RPMI7951 (cell line): ENCODE measurements at places on chromosomes 12 and 14. TPM values are rescaled to one million over a fixed set of nuclear protein-coding genes. Genes with fewer than 3 reads are reported as not detected.

CLEC2B gene
- 53.2 and 59.1 TPM in 2 replicates for total RNA-seq

KCNC2 gene
- not detected in 2 replicates for total RNA-seq

MIPOL1 gene
- total RNA-seq, result 3.2 and 5.4 TPM in 2 replicates

TMEM229B gene
- 3.7 TPM in 2 replicates for total RNA-seq

PRORP gene
- 21.5 and 32.7 TPM in 2 replicates for total RNA-seq

PPP1R36 gene
- 0.48 and 0.78 TPM in 2 replicates for total RNA-seq

RNASE12 gene
- total RNA-seq, result not detected in 2 replicates

RXYLT1 gene
- total RNA-seq, result 16.1 and 17.8 TPM in 2 replicates

LRRIQ1 gene
- 0.12 and 0.39 TPM in 2 replicates for total RNA-seq

GNB3 gene
- 0.10 and 0.72 TPM in 2 replicates for total RNA-seq

FAM90A1 gene
- not detected in 2 replicates for total RNA-seq

SOX5 gene
- total RNA-seq, result 1.3 and 1.4 TPM in 2 replicates

C14orf132 gene
- total RNA-seq, result 22.6 and 24.6 TPM in 2 replicates

DCD gene
- not detected in 2 replicates for total RNA-seq
